Common myeloid progenitor, CD34-positive (primary cell): ENCODE measurements at places on chromosomes 12 and 14.
A peak's percentile ranks its signal among the peaks of the same experiment; 100 is the strongest.

GRCh38 chr12:6552140-6552551, 3.7 kb downstream of the IFFO1 start:
- DNase-seq, result no peak
- H3K27ac ChIP-seq, result no peak overlapping the region
- H3K36me3 ChIP-seq, result peaks cover 28% of the 10 kb centered on the region
- no peak overlapping the region for H3K4me3 ChIP-seq
- H3K4me1 ChIP-seq, result peaks cover 35% of the 10 kb centered on the region
- H3K27me3 ChIP-seq, result no peaks in the 10 kb centered on the region

GRCh38 chr12:79527473-79527872, 163.3 kb downstream of the PAWR start:
- no peaks in the 10 kb centered on the region for H3K36me3 ChIP-seq
- H3K4me3 ChIP-seq, result no peak overlapping the region
- no peaks in the 10 kb centered on the region for H3K4me1 ChIP-seq
- DNase-seq, result no peak
- H3K27ac ChIP-seq, result no peak overlapping the region

DNA sequence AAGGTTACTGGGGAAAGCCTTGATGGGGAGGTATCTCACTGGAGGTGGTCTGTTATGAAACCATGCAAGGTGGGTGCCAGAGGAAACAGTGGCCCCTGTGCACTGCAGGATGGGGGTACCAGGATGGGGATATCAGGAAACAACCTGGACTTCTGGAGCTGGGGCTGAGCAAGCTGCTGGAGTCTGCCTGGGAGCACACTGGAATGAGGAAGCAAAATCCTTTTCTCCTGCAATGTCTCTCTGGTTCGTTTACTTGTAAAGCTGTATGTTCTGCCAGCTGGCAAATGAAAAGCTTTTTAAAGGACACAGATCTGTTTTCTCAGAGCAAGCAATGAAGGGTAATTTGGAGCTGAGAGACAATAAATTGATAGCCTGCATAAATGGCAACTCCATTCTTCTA, 23.2 kb upstream of the SERPINA1 start:
- H3K27me3 ChIP-seq, result no peaks in the 10 kb centered on the region
- no peaks in the 10 kb centered on the region for H3K4me1 ChIP-seq
- no peaks in the 10 kb centered on the region for H3K36me3 ChIP-seq
- DNase-seq, result no peak
- H3K4me3 ChIP-seq, result no peak overlapping the region

GRCh38 chr14:34718750-34719304, 4.4 kb upstream of the CFL2 start:
- H3K4me3 ChIP-seq, result no peak overlapping the region
- peaks cover 15% of the 10 kb centered on the region for H3K4me1 ChIP-seq
- no peaks in the 10 kb centered on the region for H3K27me3 ChIP-seq

GRCh38 chr14:59292028-59292427, 103.6 kb downstream of the DAAM1 start:
- H3K27ac ChIP-seq, result no peak overlapping the region
- no peak overlapping the region for H3K4me3 ChIP-seq
- peaks cover 3% of the 10 kb centered on the region for H3K36me3 ChIP-seq
- H3K4me1 ChIP-seq, result peaks cover under 1% of the 10 kb centered on the region
- no peaks in the 10 kb centered on the region for H3K27me3 ChIP-seq
- DNase-seq, result no peak

DNA sequence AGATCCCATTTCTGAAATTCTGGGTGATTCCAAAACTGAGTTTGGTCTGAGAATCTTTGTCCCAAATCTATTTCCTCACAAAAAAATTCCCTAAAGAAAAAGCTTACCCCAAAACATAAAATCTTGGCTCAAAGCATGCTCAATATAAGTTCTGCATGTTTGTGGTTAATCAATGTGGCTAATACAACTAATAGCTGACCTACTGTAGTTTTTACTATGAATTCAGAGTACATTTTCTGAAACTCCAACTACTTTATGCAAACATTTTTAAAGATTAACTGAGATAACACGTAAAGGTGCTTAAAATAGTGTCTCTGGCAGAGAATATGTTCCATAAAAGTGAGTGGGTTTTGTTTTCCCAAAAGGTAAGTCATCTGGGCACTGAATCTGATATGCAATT, 133.1 kb downstream of the MED13L start:
- H3K27ac ChIP-seq, result peak overlapping the region; percentile 84
- H3K4me1 ChIP-seq, result peaks cover 27% of the 10 kb centered on the region
- DNase-seq, result no peak

- H3K36me3 ChIP-seq, result no peaks in the 10 kb centered on the region
- no peaks in the 10 kb centered on the region for H3K27me3 ChIP-seq
- H3K27ac ChIP-seq, result no peak overlapping the region
- DNase-seq, result no peak
Observed at GRCh38 chr12:103677905-103678304, 90.8 kb downstream of the STAB2 start.

DNA sequence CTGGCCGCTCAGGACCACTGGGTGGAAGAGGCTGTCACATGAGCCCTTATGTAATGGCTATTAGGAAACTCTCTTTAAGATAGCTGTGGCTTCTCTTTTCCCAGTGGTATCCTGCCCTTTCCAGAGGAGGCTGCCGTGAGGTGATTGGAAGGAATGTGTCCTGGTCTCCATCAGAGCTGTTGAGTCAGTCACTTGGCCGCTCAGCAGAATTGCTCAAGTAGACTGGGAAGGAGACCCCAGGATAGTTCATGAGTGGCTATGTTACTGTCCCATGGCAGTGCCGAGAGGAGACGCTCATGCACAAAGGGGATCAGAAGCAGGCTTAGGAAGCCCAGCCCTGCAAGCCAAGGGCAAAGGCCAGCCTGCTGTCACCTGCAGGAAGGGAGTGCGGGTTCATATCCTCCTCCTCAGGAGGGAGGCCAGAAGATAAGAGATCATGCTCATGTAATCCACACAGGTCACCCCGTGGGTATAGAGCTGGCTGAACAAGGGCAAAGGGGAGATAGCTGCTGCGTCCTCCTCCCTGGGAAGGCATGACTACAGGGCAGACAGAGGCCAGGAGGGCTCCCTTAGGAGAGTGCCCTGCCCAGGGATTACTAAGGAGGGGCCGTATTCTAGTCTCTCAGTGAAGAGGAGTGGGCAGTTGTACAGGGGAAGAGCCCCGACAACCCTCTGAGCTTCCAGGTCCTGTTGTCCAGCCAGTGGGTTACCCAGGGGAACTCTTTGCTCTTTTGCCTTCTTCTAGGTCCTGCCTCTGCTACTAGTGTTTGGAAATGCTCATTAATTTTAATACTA, 137.0 kb upstream of the MAX start:
- H3K36me3 ChIP-seq, result no peaks in the 10 kb centered on the region
- H3K27me3 ChIP-seq, result no peaks in the 10 kb centered on the region
- H3K4me1 ChIP-seq, result no peaks in the 10 kb centered on the region
- DNase-seq, result no peak

DNA sequence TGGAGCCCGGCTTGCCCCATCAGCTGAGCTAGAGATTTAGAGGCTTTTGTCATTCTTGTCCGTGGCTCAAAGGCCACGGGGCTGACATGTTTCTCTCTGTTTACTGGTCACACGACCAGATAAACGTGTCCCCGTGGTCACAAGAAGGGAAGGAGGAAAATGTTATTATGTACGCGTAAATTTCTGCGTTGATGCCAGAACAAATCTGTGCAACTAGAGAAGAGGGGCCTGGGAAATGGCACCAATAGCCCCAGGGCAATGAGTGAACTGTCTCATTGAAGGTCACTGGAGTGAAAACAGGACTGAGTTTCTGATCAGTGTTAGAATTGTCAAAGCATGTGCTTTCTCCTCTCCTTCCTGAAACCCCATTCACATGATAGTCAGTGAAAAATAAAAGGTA, 25.3 kb downstream of the OAS2 start:
- H3K27ac ChIP-seq, result no peak overlapping the region
- no peaks in the 10 kb centered on the region for H3K27me3 ChIP-seq
- H3K4me3 ChIP-seq, result no peak overlapping the region
- no peaks in the 10 kb centered on the region for H3K4me1 ChIP-seq
- peaks cover 2% of the 10 kb centered on the region for H3K36me3 ChIP-seq

DNA sequence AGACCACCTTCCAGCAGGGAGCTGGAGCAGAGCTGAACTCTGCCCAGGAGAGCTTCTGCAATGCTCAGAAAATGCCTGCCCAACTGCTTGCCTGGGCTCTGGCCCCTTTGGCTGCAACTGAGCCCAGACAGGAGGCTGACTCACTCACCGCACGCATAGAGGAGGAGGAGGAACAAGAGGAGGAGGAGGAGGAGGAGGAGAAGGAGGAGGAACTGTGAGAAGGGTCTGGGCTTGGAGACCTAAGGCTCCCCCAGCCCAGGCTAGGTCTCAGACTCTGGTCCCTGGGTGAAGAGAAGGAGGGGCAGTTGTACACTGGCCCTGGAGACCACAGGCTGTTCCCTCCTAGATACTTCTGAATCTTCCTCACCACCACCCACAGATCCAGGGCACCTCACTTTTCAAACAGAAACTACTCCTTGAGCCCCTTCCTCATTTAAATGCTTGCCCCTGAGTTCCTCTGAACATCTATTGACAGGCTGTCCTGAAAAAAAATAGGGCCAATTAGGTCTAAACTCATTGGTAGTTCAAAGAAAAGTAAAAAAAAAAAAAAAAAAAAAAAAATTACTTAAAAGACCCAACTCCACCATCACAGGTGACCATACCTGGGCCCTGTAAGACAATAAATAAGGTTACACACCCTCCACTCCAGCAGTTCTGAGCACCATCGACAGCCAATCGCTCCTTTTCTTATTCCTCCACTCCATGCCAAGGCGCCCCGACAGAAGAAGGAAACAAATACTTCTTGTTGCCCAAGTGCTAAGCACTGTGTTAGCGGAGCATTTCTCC, 674 bp downstream of the VDR start:
- peak overlapping the region; percentile 82 for H3K4me3 ChIP-seq
- H3K27ac ChIP-seq, result no peak overlapping the region
- no peaks in the 10 kb centered on the region for H3K36me3 ChIP-seq
- peak; percentile 83 for DNase-seq
- H3K4me1 ChIP-seq, result peaks cover 63% of the 10 kb centered on the region
- peaks cover 7% of the 10 kb centered on the region for H3K27me3 ChIP-seq

DNA sequence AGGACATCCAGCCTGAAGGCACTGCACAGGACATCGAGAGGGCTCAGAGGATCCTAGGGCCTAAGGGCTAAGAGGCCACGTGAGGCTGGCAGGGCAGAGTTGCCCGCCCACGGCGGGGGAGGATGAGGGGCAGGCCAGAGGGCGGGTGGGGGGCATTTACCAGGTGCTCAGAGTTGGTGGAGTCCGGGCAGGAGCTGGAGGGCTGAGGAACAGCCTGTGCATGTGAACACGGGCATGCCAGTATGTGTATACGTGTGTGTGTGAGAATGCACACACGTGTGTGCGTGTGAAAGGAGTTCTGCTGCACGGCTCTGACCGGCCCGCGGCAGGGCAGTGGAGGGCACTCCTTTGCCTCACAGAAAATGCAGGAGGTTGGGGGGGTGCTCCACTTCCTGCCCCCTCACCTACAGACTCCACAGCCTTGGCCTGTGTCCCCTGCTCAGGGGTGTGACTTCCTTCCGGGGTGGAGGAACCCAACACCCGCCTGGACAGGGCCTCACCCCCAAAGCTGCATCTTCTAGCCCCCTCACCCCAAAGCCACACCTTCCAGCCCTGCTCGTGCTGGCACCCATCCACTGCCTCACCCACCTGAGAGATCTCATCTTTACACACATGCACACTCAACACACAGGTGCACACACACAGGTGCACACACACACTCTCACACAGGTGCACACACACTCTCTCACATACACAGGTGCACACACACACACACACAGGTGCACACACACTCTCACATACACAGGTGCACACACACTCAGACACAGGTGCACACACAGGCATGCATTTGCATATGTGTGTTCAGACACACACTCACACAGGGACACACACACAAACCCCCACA, 11.8 kb upstream of the GPR132 start:
- no peak overlapping the region for H3K4me3 ChIP-seq
- H3K27me3 ChIP-seq, result no peaks in the 10 kb centered on the region
- no peaks in the 10 kb centered on the region for H3K36me3 ChIP-seq
- H3K27ac ChIP-seq, result no peak overlapping the region

GRCh38 chr12:46725332-46725731, 100.5 kb downstream of the SLC38A4 start:
- DNase-seq, result no peak
- no peaks in the 10 kb centered on the region for H3K27me3 ChIP-seq
- H3K4me1 ChIP-seq, result no peaks in the 10 kb centered on the region
- H3K27ac ChIP-seq, result no peak overlapping the region
- H3K4me3 ChIP-seq, result no peak overlapping the region

DNA sequence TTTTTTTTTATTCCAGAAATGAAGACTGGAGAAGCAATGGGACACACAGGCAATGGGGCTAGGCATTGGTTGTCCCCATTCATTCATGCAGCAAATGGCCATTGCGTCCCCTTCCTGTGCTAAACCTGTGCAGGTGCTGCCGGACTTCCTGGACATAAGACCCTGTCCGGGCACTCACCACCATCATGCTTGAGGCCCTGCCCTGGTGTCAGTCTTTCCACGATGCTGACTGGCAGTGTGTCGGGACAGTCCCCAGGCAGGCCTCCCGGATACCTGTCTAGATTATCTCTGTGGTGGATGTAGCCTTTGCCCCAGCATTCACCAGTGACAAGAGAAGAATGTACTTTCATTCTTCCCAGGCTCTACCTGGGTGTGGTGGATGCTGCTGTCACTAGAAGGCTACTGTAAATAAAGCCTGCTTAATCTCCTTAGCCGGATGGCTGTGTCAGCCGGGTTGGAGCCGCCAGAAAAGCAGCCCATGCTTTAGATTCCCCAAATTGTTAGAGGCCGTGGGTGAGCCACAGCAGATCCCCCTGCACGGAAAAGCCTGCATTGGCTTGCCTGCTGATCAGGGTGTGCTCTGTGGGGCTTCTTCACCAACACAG, 94.5 kb upstream of the PARP11 start:
- no peaks in the 10 kb centered on the region for H3K36me3 ChIP-seq
- H3K27me3 ChIP-seq, result no peaks in the 10 kb centered on the region
- no peak for DNase-seq
- H3K4me3 ChIP-seq, result no peak overlapping the region
